ENCODE measurements at places on chromosomes 5 and 9.

DNA sequence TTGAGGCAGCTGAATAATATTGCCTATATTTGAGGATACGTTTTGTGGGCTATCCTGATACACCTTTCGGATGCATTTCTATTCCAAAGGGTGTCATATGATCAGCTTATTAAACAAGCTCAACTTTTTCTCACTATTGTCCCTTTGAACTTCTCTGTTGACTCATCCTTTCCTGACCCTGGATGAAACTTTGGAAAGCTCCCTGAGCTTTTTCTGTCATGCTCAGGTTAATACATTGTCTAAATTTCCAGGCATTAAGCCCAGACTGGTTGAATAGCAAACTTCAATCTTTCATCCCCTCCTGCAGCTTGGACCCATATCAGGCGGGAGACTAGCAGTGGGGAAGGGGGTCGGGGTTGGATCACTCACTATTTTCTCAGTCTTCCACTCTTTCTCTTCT, 104.9 kb upstream of the PTPN3 start:
- DNase-seq, result no peak

DNA sequence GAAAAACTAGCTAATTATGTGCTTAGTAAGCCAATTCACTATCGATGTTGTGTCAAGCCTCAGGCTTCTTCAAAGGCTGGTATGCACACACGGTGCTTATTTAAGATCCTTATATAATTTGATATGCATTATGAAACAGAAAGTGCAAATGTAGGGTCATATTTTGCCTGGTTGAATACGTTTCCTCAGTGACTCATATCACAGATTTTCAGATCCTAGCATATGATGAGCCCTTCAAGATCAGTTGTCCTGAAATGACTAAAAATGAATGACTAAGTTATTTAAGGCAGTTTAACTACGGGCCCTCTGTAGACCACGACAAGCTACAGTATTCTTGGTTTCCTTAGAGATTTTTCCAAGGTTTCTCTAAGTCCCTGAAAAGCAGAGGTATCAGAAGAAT, 778.3 kb downstream of the PRELID2 start:
- DNase-seq, result no peak

DNA sequence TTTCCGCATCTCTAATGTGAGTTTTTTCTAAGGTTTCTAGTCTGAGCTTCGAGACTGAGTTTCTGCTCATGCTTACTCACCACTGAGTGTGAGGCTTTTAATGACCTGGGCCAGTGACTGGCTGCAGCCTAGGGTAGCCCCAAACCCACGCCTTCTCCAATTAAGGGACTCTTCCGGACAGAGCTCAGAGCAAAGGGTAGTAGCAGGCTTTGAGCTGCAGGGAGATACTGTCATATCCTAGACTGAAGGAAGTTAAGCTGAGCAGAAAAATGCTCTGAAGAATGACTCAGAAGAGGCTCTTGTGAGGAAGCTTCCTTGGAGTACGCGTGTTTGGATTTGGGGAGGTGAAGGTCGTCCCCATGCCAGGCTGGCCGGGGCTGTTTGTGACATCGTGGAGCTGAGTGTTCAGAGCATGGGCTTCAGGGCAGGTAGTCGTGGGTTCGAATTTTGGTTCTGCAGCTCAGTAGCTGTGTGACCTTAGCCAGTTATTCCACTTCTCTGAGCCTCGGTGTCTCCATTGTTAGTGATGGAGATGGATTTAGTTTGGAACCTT, 3.5 kb downstream of the USP20 start:
- no peak for DNase-seq

GRCh38 chr5:86613455-86613854, 4.3 kb upstream of the COX7C start:
- DNase-seq, result no peak

GRCh38 chr5:143352691-143353090, 50.8 kb downstream of the NR3C1 start:
- DNase-seq, result no peak

All from NCI-H82 (cell line).